ENCODE measurements at places on chromosomes 12 and 14.

DNA sequence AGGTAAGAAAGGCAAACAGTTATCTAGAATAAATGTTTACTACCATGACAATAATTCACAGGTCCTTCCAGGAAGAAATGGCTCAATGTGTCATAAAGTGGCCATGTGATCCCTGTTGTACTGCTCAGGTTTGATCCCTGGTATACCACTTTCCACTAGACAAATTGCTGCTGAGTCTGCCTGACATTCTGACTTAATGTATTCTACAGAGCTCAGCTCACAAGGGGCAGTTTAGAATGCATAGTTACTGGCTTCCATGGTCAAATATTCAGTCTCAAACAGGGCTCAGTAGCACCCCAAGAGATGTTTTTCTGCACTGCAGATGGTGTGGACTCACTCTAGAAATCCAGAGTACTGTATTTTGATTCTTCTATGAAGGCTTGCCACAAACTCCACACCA is 21.8 kb downstream of the TSHR start:
- no peak for DNase-seq

DNA sequence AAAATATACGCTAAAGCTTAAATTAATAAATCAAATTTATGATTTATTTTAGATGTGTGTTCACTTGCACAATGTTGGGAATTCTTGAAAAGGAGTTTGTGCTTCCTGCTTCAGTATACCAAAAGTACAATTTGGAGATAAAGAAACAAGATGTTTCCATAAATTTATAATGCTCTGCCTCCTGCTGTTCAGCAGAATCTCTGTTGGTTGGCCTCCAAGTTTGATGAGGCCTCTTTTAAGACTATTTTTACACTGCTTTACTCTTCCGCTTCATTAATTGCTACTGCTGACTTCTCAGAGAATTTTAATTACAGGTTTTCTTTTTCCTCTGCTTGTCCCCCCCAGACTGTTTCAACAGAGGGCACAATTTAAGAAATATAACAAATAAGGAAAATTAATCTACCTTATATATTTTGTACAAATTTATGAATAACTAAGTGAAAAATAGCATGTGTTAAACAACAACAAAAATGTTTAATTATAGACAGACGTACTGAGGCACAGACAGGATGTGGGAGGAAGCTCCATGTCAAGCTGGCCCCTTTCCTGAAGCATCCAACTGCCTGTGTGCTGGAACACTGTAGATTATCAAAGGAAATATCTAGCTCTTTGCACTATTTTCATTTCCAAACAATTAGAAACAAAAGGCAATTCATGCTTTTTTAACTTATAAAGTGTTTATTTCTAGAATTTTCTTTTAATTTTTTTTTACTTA is 83.9 kb downstream of the PIK3C2G start:
- DNase-seq, result no peak

GRCh38 chr14:35689000-35689460 is 120.1 kb downstream of the RALGAPA1 start:
- no peak for DNase-seq

GRCh38 chr14:85867450-85867849 is 337.5 kb downstream of the FLRT2 start:
- DNase-seq, result no peak

DNA sequence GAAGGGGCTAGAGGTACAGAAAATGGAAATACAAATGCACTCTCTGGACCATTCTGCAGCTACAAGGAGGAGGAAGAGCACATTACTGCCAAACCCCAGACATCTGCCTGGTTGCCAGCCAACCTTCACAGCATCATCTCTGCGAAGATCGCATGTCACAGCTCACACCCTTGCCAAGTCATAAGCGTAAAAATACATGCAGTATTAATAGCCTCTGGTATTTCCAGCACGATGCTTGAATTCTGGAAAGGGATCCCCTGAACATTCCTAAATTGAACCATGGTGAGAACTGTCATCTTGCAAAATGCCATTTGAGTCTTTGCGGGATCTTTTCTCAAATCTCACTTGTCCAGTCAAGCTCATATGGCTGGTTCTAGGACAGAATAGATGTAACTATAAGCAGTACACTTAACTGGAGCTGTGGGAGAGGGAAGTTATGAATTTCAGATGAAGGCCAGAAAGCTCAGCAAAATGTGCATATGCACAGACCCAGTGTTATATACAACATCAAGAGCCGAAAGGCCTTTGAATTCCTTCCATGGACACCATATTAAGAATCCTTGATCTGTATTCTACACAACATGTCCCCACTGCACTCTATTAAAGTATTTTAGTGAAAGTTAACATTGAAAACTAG is 211.6 kb downstream of the DUSP6 start:
- no peak for DNase-seq
